ENCODE measurements at places on chromosomes 16 and 17.

GRCh38 chr17:75325827-75326225 lies 36.6 kb upstream of the SLC25A19 start:
- DNase-seq: peak; percentile 33

- no peak for DNase-seq
Measured at GRCh38 chr17:15920758-15921239, 24.1 kb upstream of the ADORA2B start.

DNA sequence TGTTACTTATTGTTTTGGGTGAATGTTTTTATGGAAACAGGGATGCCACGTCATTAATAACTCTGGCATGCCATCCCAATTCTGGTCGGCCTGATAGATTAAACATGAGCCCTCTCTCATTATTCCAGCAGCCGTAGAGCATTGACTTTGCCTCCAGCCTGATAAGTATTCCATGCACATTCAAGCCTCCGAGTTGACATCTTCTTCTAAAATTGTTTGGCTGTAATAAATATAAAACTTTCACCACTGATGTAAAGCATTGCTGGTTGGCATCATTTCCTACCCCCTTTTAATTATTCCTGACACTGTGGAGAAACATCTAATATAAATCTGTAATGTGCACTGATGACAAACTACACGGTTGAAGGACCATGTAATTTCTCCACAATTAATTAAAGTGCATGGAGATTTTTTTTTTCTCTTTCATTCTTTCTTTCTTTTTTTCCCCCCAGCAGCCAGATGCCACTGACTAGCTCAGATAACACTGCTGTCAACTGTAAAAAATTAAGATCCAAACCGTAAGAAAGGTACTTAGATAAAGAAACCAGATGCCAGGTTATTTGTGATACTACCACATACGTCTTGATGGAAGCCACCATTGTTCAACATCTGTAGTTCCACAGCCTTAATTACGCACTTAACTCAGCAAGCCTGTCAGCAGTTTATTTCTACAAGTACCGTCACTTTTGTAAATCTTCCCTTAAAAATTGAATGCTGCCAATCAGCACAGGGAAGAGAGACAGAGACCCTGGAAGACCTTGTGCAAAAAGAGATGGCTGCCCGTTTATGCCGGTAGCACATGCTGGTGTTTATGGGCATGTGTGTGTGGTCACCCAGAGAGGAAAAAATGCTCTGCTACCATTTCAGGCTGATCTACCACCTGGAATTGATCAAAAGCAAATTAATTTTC lies 237.7 kb downstream of the IRX3 start:
- DNase-seq: no peak

GRCh38 chr16:27729516-27730304 lies 179.8 kb downstream of the KATNIP start:
- no peak for DNase-seq

GRCh38 chr17:14300575-14301278 lies at the start of gene HS3ST3B1:
TSS of gene HS3ST3B1 (plus strand) at chr17:14301081. CDS start at chr17:14301519, 438 bp downstream.
- peak; percentile 99 for DNase-seq

- DNase-seq: no peak
Measured at GRCh38 chr17:39999067-39999466, 16.2 kb upstream of the CSF3 start.

- DNase-seq: no peak
Measured at GRCh38 chr16:69031877-69032301, 73.6 kb upstream of the HAS3 start.

GRCh38 chr17:28935744-28936460 lies 15.4 kb downstream of the PHF12 start:
- DNase-seq: no peak

- DNase-seq: no peak
Measured at GRCh38 chr17:56478836-56479447, 114.6 kb upstream of the NOG start.

DNA sequence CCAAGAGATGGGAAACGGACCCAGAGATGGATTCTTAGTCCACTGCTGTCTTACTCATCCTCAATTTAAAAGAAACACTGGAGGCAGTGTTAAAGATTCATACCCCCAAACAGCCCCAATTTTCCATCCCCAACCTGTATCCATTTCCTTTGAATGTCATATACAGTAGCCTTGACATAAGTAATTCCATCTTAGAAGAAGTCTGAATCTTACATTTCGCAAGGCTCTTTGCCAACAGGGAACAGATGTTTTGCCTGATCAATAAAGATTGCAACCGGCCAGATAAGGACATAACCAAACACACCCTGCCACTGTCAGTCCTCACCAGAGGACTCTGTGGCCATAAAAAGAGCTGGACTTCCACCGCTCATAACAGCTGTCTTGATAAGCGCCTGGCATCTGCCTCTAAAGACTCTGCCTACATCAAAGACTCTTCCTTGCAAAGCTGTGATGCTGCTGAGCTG lies 59.0 kb upstream of the MED9 start:
- DNase-seq: no peak

DNA sequence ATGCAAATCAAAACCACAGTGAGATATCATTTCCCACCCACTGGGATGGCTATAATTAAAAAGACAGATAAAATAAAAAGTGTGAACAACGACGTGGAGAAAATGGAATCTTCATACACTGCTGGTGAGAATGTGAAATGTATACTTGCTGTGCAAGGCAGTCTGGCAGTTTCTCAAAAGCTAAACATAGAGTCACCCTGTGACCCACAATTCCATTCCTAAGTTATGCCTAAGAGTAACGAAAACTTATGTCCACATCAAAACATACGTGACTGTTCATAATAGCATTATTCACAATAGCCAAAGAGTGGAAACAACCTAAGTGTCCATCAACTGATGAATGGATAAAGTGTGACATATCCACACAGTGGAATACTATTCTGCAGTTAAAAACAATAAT lies 38.1 kb upstream of the VPS4A start:
- no peak for DNase-seq

DNA sequence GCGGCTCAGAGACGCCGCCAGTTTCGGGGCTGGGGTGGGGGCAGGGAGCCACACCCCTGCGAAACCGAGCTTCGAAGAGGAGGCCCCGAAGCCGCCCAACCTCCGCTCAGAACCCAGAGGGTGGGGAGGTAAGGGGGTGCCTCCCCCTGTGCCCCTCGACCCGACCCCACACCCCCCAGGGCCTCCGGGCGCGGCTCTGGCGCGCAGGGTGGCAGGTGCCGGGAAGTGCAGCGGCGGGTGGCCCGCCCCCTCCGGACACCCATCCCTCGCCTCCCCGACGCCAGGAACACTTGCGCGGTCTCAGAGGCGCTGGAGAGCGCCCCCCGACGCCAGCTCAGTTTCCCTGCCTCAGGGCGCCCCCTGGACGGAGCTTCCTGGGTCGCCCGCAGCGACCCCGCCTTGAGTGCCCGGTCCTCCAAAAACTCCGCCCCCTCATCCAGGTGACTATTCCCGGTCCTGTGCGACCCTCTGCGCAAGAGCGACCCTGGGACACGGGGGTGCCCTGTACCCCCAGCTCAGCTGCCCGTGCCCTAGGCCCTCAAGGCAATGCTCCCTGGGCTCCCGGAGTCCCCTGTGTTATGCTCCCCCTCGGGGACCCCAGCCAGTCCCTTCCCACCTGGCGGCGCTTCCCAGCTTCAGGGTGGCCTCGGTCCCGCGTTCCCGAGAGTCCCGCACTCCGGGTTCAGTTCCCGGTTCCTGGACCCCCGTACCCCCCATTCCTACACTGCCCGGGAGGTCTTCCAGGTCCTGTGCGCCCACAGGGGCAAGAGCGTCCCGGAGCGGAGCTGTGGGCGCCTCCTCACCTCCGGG lies 562 bp downstream of the PPL start:
- peak; percentile 87 for DNase-seq

DNA sequence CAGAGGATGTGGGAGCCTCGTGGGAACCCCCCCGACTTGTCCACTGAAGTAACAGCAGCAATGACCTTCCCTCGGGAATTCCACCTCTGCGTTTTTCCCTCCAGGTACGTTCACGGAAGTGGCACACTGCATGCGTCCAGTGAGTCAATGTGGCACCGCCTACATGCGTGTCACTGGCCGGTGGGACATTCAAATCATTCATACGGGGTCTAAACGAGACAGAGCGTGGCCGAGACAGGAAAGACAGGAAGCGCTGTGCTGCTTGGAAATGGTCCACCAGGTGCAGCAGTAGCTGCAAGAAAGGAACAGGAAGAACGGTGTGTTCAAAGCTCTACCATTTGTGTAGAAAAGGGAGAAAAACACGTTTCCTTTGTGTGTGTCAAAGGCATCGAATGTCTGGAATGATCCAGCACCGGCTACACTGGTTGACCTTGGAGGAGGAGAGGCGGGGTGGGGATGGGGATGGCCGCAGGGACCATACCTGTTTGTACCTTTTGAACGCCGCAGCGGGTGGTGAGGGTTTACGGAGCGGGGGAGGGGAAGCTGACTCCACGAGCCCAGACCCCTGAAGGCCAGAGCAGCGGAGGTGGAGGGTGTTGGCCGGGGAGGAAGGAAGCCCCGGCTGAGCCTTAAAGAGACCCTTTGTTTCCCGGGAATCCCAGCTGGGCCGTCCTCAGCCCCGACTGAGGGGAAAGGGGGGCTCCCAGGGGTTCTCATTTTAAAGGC lies 1.7 kb upstream of the PGAP6 start:
- DNase-seq: no peak

GRCh38 chr17:67198131-67198530 lies 46.9 kb downstream of the HELZ start:
- DNase-seq: no peak

- DNase-seq: no peak
Measured at GRCh38 chr17:50926523-50926922, 60.4 kb upstream of the TOB1 start.

DNA sequence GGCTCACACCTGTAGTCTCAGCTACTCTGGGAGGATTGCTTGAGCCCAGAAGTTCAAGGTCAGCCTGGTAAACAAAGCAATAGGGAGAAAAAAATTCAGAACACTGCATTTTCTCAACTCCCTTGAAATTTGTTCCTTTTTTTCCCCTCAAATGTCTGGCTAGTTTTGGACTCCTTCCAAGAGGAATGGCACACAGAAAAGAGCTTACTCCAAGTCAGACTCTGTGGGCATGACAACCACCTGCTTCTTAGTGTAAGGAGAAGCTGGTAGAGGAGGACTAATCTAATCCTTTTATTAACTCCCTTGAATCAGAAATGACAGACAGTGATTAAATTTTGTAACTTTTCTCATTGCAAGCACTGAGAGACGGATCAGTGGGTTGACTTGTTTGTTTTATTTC lies 27.9 kb upstream of the HYDIN start:
- no peak for DNase-seq

DNA sequence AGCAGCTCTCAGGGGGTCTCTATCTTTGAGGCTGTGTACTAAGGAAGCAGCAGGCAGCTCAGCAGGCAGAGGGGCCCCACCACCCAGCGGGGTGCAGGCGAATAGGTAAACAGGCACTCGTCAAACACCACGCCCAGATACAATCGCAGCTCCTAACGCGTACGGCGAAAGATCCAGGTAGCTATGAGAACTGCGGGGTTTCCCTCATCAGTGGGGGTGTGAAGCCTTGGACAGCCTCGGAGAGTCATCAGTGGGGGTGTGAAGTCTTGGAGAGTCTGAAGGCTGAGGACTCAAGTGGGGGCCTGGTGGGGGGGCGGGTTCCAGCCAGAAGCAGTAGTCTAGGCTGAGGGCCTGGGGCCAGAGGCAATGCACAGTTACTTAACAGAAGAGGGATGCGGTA lies 69.0 kb downstream of the RTN4RL1 start:
- DNase-seq: no peak

GRCh38 chr16:2031081-2031577 lies 4.4 kb downstream of the NHERF2 start:
- DNase-seq: peak; percentile 71

- DNase-seq: no peak
Measured at GRCh38 chr17:13256545-13256944, 238.7 kb upstream of the ELAC2 start.

DNA sequence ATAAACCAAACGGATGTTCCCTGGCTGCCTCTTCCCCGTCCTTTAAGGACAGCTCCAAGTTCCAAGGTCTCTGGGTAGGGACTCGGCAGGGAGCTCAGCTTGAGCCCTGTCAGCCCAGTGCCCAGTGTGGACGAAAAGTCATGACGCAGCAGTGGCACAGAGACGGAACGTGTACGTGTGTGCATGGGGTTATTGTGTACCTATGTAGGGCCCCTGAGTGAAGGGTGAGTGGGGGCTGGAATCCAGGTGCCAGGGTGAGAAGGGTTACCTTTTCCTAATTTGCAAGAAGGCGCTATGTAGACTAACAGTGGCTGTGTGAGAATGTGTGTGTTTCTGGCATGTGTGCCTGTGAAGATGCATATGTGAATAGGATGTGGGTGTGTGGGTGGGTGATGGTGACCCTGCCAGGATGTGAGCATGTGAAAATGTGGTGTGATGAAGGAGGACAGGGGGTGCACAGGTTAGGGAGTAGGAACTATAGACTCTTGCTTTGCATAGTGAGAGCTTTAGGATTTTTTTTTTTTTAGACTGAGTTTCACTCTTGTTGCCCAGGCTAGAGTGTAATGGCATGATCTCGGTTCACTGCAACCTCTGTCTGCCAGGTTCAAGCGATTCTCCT lies 6.0 kb downstream of the SCN4A start:
- no peak for DNase-seq

DNA sequence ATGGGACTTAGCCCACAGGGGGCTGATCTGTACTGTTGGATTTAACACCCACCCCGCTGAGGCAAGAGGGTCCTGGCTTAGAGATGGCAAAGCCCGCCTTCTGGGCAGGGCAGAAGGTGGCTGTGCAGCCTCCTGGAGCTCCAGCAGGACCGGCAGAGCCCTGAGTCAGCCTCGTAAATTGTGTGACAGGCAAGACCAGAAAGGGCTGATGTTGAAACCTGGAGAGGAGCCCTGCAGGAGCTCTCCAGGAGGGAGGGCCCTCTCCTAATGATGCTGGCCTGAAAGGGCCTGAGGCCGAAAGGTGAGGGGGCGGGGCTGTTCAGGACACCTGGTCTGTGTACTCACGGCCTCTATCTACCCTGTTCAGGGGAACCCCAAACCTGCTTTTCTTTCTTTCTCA lies 22.5 kb upstream of the MYO15B start:
- DNase-seq: no peak

DNA sequence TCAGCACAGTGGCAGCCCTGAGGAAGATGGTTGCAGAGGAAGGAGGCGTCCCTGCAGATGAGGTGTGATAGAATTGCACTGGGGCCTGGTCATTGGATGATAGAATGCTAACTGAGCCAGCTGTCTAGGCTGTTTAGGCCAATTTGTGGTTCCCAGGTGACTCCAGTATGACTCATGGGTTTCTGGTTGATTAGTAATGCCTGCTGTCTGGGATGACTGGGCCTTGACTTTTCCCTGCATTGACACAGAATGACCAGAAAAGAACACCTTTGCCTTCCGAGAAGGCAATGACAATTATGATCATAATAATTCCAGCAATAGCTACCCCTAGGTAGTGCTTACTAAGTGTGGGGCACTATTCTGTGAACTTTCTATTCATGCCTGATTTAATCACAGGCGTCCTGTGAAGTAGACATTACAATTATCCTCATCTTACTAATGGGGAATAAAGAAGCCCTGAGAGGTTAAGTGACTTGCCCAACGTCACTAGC lies 31.5 kb downstream of the USP43 start:
- DNase-seq: no peak

All from upper lobe of right lung (tissue), 1 donor.